ENCODE measurements at places on chromosomes 16 and 17.

GRCh38 chr17:56867948-56868376 is 34.0 kb downstream of the DGKE start:
- no peak for DNase-seq

GRCh38 chr17:41178341-41178740 is 320 bp upstream of the KRTAP4-2 start:
- DNase-seq: peak; percentile 76

DNA sequence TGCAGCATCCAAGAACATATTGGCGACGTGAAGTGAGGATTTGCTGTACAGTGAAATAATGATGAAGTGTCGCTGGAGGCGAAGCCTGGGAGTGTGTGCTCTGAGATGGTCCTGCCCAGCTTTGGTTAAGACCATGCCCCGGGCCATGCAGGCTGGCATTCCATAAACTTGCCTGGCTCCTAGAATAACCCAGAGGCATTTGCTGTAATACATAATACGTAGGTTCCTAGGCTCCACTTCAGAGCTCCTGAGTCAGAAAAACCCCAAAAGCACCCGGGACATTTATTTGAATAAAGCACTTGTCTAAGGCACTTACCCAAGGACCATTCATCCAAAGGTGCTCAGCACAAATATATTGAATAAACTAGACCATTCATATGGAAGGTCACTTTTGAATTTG is 279.3 kb downstream of the ABCC12 start:
- no peak for DNase-seq

GRCh38 chr16:88894681-88895300 is 28.3 kb upstream of the PABPN1L start:
- DNase-seq: no peak

DNA sequence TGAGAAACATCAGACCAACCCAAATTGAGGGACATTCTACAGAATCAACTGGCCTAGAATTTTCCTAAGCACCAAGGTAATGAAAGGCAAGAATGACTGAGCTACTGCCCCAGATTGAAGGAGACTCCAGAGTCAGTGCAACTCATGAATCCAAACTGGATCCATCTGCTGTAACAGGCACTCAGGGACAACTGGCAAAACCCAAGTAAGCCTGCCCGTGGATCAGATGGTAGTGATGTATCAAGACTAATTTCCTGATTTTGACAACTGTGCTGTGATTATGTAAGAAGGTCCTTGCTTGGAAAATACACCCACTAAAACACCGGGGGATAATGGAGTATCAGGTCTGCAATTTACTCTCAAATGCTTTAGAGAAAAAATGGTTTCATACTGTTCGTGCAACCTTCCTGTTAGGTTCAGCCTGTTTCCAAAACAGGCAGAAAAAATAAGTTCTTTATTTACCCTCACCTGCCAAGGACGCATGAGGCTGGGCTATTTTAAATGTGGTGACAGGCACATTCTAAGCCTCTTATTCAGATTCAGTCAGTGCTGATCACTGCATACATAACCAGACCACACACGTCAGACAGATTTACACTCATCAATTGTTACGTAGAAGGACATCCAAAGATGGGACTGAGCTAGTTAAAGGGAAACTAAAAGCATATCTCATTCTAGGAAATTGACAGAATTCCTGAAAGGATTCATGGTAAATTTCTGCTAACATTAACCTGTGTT is 7.0 kb downstream of the MBTPS1 start:
- DNase-seq: peak; percentile 15

- no peak for DNase-seq
Measured at GRCh38 chr17:72119873-72120641, 763 bp upstream of the SOX9 start.

GRCh38 chr17:68830313-68830712 is 124.9 kb downstream of the ABCA8 start:
- no peak for DNase-seq

GRCh38 chr17:40038882-40039513 is 15.2 kb downstream of the MED24 start:
- DNase-seq: no peak

- no peak for DNase-seq
Measured at GRCh38 chr17:73017658-73018057, 74.8 kb downstream of the SLC39A11 start.

GRCh38 chr17:72332367-72332766 is 211.5 kb downstream of the SOX9 start:
- DNase-seq: no peak

DNA sequence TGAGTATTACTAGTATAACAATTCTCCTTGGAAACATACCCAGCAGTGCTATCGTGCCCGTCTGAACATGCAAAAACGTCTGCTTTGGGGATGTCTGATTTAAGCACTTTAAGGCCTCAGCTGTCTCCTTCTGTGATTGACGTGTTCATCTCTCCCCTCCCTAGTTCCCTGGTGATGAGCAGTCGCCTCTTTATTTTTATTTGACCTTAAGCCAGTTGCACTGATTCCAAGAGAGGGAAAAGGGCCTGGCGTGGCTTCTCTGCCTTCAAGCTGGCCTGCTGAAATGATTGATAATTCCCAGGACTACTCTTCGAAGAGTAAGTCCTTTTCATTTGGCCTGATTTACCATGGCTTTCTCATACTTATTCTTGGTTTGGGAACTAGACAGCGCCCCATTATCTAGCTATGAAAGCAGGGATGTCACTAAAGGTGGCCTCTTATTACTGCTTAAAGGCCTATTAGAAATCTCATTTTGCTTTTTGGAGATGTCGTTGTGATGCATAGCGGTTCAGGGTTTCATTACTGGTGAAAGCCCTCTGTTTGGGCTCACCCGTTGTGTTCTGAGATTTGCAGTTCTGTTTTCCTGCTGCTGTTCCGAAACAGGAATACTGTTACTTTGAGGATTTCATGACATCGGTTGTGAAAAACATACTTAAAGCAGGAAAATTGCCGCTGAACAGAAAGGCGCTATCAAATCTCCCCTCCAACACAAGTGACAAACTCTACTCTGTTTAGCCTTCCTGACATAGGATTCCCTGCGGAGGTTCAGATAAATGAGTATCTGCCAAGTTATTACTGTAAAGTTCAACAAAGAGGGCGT is 65.5 kb downstream of the IQCK start:
- no peak for DNase-seq

DNA sequence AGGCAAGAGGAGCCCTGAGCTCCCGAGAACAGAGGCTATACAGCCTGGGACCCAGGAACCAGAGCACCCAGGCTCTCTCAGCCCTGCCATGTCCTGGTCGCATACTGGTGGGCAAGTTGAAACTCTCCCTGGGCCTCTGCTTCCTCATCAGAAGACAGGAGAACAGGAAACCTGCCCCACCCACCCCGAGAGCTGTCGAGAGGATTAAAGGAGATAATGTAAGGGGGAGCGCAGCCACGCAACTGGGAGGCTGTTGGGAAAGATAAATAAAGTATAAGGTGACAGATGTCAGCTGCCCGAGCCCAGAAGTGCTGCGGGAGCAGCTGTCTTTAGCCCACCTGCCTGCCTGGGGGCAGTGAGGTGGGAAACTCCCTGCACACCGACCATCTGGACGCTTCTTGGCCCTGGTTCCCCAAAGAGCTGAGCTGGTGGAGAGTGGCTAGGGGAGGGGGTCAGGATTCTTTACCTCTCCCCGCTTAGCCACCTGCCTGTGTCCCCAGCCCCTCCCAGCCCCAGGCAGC is 6.8 kb downstream of the KIF19 start:
- DNase-seq: no peak

- no peak for DNase-seq
Measured at GRCh38 chr17:82369211-82369610, 2.4 kb upstream of the UTS2R start.
